Stimulated activated CD8-positive, alpha-beta memory T cell treated with anti-CD3 and anti-CD28 coated beads, Interleukin-15, amount 100 ng/mL, for 4 hours (primary cell): ENCODE measurements at places on chromosomes 2 and 18.

GRCh38 chr18:9643549-9643948 lies 29.2 kb upstream of the PPP4R1 start:
- DNase-seq, result no peak

GRCh38 chr2:178202927-178203326 lies 8.6 kb downstream of the OSBPL6 start:
- DNase-seq, result no peak

DNA sequence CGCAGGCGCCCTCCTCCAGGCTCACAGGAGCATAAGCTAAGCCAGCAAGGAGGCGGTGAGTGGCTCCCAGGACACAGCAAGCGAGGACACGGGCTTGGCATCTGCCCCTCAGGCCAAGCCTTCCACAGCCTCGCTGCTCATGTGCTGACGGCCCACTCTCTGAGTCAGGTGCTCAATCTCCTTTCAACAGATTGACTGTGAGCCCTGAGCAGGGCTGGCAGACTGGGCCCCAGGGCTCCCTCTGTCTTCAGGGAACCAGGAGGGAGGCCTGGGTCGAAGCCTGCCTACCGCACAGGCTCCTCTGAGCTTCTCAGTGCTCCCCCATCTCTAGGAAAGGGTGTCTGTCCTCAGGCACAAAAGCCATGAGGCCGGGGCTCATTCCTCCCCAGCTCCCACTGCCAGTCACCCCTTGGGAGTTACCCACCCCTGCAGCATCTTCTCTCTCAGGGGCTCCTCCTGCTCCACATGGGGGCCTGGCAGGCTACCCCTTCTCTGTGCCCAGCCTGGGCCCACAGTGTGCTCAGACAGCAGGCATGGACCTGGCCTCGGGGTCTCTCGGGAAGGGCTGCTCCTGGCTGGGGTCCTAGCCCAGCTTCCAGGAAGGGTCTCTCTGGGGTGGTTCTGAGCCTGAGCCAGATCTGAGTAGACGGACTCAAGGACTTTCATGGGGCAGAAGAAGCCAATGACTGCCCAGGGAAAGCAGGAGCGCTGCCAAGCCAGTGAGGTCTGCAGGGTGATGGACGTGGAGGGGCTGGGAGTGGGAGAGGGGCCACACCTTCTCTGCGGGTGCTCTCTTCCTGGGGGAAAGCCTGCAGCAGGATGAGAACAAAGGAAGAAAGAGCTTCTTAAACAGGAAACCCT lies 138.0 kb upstream of the GPC1 start:
- DNase-seq, result no peak

- no peak for DNase-seq
Measured at GRCh38 chr2:60054571-60055340, 498.7 kb downstream of the BCL11A start.

DNA sequence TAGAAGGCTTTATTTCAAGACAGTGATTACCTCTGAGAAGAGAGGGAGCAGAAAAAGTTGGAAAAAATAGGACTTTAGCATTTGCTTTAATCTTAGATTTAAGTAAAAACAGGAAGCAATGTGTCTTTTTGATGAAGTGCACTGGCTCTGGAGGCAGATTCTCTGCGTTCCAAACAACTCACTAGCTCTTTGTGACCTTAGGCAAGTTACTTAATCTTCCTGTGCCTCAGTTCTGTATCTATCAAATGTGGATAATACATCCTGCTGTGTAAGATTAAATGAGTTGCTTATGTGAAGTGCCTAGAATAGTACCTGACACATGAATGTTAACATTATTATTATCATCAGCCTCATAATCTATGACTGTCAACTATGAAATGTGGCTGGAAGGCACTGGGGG lies 42.3 kb downstream of the RPRD1A start:
- DNase-seq, result no peak

DNA sequence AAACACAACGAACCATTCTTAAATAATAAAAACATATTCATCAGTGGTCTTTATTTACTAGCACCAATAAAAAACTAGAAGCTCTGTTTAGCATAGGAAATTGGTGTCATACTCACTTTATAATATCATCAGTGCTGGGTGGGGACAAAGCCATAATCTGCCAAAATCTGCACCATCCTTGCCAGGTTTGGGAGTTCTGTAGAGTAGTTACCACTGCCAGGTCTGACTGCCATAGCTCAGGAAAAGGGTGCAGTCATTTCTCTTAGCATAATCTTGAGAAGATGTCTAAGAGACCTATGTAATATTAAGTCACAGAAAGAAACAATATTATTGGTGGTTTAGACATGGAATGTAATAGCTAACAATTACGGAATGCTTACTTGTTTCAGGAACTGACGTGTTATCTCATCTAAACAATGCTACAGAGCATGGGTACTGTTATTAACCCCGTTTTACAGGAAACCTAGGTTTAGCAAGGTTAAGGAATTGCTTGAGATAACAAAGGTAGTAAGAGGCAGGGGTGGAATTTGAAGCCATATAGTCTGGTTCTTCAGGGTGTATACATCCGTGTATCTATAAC lies 1.6 kb upstream of the MARCHF7 start:
- no peak for DNase-seq
